Stimulated activated CD8-positive, alpha-beta memory T cell treated with anti-CD3 and anti-CD28 coated beads, Interleukin-2, amount 100 ng/mL, for 1 hour (primary cell): ENCODE measurements at places on chromosomes 11 and 22.

DNA sequence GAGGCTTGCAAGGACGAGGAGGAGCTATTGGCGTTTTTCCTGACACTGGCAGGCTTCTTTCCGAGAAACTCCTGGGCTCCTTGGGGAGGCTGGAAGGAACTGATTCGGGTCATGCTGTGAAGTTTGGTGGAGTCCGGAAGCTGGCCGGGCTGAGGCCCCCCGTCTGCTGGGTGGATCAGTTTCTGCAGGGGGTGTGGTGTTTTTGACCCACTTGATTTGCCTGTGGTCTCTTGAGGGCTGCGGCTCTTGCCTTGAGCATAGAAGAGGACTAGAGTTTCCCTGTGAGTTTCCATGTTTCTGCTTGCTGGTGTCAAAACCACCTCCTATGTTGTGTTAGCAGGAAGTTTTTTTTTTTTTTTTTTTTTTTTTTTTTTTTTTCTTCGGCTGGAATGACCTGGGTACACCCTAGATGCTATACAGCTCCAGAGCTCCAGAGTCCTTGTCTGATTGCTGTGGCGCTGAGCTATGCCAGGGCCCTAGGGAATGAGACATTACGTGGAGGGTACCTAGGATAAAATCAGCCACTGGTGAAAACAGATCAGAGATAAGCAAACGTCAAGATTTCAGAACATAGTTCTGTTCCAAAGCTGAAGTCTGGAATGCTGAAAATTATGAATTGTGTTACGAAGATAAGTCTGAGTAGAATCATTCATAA lies 728 bp downstream of the TBC1D22A start:
- no peak for DNase-seq

GRCh38 chr11:134246678-134247077 lies 6.5 kb downstream of the THYN1 start:
- DNase-seq = no peak

GRCh38 chr22:31253949-31254348 lies 38.3 kb downstream of the PIK3IP1 start:
- no peak for DNase-seq

- DNase-seq = no peak
Observed at GRCh38 chr11:10688401-10688800, 5.2 kb downstream of the IRAG1 start.

DNA sequence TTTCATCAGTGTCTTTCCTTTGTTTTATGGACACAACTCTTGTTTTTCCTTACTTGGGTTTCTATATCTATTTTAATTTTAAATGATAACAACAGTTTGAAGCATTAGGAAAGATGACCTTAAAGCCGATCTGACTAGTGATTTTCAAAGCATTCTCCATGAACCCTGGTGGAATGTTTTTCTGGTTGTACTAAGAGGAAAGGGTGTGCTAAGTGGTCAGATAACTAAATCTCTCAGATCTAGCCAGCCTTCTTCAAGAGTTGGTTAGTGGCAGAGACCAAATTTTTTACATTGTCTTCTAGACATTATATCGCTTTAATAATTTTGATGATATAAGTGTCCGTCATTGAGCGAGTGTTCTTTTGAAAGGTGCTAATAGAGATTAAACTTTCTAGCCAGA lies 134.4 kb downstream of the METTL15 start:
- DNase-seq = no peak

DNA sequence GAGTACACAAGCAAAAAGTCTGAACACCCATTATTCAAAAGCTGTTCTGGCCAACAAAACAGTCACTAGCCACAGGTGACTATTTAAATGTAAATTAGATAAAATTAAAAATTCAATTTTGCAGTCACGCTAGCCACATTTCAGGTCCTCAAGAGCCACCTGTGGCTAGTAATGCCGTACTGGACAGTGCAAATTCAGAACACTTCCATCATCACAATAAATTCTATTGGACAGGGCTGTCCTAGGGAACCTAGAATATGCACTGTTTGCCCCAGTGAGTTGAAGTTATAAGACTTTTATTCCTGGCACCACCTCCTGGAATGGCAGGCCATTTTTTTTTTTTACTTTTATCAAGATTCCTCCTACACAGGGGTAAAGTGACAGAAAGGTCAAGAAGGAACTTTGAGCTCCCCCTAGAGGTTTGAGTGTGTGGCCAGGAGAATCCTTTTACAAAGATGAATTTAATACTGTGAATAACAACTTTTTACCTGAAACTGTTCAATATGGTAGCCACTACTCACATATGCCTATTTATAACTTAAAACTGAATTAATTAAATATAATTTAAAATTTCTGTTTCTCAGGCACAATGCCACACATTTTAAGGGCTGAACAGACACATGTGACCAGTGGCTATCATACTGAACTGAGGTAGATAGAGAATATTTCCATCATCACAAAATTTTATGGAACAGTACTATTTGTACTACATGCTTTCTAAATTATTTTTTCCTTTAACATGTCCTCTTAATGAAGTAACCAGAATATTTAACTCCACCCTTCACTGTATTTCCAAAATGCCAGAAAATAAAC lies 6.5 kb downstream of the MSANTD2 start:
- no peak for DNase-seq

- DNase-seq = no peak
Observed at GRCh38 chr22:24341627-24342026, 71.0 kb downstream of the SPECC1L start.

DNA sequence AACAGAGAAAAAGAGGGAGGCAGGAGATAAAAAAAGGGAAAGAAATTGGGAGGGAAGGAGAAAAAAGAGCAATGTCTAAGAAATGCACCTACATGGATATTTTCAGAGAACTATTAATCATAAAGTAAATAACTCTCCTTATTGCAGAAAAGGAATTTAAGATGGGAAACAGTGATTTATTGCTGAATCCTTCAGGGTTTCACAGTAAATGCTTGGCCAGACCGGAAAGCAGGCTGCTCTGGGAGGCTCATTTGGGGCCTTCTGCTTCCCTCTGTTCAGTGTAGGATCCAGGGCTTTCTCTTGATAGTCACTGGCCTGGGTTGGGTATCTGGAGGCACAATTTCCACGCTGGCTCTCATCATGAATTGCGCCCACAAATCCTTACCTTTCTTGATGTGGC lies 324.3 kb upstream of the SORL1-AS1 start:
- no peak for DNase-seq

- DNase-seq = no peak
Observed at GRCh38 chr11:128226106-128226716, 361.1 kb downstream of the ETS1 start.

DNA sequence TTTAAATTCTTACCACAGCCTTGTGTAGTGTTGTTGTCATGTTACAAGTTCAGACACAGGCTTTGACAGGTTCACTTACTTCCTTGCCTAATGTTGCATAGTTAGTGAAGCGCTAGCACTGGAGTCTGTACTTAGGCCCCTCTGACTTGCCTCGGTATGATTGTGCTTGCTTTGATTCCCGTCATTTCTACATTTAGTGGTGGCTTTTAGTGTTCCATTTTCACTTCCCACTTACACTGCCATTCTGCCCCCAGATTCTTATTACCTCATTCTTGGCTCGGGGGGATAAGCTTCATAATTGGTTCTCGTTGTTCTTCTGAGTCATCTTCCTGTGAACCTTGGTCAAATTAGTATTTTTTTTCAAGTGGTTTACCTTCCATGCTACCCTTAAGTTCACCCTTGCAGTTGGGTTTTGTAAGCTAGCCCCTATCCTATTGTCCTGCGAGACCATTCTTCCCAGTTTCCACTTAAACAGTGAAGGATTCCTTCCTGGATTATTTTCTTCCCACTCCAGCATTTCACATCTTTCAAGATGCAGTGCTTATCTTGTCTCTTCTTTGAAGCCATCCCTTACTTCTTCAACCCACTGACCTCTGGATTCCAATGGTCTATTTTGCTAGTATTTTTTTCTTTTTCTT lies 68.7 kb downstream of the DDX10 start:
- no peak for DNase-seq

DNA sequence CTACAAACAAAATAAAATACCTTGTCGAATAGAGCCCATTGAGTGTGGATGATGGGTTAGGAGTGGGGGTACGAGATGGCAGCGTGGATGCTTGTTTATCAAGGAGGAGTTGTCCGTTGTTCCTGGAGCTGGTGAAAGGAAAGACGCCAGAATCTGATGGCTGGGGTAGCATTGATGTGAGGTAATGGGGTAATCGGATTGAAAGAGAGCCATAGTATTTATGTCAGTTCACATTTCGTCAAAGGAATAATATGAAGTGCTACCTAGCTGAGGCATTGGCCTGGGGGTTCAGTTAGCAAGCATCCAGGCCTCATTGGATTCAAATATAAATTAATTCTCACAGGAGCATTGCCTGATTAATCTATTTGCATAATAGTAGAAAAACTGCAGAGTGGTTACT lies 16.9 kb upstream of the DBX1 start:
- DNase-seq = no peak

GRCh38 chr11:69157156-69157821 lies 1.6 kb downstream of the SMIM38 start:
- DNase-seq = no peak

- DNase-seq = no peak
Observed at GRCh38 chr11:125935618-125936199, 10.1 kb upstream of the VSIG10L2 start.

- DNase-seq = no peak
Observed at GRCh38 chr11:38667359-38667758, 2069.3 kb upstream of the RAG2 start.

DNA sequence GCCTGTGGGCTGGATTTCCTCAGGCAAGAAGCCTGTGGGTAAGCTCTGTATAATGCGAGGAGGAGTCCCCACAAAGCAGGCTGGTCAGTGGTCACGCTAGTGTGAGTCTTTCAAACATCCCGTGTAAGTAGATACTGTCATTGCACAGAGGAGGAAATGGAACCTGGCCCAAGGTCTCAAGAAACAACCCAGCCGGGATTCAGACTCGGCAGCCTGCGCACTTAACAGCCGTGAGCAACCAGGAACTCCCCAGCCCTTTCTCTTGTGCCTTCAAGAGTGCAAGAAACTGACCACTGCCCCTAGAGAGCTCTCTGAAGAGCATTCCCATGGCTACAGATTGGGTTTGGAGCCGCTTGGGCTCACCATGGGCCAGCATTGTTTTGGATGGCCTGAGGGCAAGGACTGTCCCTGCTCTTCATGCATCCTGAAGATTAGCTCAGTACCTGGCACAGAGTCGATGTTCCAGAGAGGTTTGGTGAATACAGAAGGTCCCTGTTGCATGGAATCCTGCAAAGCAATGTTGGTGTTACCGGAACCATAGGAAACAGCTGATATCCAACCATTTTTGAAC lies 6.0 kb downstream of the MPST start:
- no peak for DNase-seq

DNA sequence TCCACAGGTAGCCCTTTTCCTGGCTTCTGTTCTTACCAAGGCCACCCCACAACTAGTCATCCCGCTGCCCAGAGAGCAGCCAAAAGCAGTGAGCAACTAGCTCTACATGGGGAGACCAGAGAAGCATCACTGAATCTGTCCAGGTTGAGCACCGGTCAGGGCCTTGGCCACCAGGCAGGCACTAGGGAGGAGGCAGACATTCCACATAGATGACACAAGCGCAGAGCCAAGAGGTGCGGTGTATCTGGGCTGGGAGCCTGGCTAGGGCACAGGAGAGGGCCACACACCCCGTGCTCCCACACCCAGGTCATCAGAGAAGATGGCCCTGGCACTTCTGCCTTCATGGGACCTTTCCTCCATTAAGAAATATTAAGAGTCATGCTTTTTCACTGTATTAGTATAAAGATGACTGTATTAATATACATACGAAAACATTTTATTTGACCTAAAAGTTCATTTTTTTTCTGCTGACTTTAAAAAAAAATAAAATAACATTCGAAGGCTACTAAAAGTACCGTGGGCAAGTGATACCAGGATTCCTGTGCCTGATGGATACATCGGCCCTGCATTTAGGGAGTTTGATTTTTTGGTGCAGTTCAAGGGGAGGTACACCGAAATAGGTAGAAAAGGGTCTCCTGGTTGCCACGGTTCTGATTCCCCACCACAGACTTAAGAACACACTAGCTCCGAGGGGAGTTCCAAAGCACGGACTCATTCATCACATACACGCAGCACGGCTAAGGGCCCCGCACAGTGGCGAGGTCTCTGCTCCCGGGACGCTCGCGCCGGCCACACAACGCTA lies 1.2 kb downstream of the DGCR2 start:
- DNase-seq = no peak

DNA sequence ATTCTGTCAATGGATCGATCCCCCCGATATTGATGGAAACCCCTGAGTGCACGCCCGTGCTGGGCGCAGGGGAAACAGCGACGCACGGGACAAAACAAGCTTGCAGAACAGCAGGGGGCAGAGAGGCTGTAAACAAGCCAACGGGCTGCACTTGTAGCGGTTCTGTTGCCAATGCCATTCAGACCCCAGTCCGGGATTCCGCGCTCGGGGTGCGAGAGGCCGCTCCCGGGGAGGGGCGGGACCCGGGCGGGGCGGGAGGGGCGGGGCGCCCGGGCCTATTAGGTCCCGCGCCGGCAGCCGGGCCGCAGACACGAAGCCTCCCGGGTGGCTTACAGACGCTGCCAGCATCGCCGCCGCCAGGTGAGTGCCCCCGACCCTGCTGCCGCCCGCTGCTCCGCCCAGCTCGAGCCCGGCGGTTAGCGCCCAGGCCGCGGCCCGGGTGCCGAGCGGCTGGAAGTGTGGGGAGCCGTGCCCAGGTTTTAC lies at the start of gene BIK:
TSS of gene BIK (plus strand) at position 307 of the 483 bp plus-strand sequence. CDS start 13,273 bp downstream, outside the sequence.
- no peak for DNase-seq

DNA sequence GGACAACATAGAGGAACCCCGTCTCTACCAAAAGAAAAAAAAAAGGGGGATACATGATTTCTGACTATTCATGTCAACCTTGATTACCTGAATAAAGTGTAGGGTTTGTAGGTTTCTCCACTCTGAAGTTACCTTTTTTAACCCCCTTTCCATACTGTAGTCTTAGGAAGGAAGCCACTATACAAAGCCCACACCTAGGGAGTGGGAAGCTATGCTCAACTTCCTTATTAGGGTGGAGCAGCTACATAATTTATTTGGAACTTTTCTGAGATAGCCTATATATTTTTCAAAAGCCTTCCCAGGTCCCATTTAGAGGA lies 582 bp upstream of the ATP6V1E1 start:
- DNase-seq = no peak

- no peak for DNase-seq
Observed at GRCh38 chr11:103887001-103887658, 149.3 kb upstream of the DDI1 start.

DNA sequence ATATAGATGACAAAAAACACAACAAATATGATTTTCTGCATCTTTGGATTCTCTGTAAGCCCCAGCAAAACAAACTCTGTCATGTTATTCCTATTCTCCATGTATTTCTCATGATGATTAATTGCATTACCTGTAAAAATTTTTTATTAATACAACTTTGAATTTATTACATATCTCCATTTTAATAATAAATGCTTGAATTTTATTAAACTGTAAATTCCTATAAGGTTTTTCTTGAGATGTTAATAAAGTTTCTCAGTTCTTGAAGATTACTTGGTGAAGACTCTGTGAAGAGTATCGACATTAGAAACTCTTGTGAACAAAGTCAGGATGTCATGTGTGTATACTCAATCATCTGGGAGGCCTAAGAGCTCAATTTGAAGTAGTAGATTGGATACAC lies at the start of gene OR4C46:
TSS of gene OR4C46 (minus strand) at position 101 of the 400 bp plus-strand sequence. CDS start at position 101, 0 bp downstream.
- no peak for DNase-seq

- DNase-seq = no peak
Observed at GRCh38 chr22:29339381-29340235, 24.1 kb upstream of the RASL10A start.
